Stimulated activated effector memory CD8-positive, alpha-beta T cell treated with anti-CD3 and anti-CD28 coated beads, Interleukin-12 subunit alpha, Interleukin-12 subunit beta, amount 100 ng/mL, for 72 hours (primary cell): ENCODE measurements at places on chromosomes 6 and 20.

DNA sequence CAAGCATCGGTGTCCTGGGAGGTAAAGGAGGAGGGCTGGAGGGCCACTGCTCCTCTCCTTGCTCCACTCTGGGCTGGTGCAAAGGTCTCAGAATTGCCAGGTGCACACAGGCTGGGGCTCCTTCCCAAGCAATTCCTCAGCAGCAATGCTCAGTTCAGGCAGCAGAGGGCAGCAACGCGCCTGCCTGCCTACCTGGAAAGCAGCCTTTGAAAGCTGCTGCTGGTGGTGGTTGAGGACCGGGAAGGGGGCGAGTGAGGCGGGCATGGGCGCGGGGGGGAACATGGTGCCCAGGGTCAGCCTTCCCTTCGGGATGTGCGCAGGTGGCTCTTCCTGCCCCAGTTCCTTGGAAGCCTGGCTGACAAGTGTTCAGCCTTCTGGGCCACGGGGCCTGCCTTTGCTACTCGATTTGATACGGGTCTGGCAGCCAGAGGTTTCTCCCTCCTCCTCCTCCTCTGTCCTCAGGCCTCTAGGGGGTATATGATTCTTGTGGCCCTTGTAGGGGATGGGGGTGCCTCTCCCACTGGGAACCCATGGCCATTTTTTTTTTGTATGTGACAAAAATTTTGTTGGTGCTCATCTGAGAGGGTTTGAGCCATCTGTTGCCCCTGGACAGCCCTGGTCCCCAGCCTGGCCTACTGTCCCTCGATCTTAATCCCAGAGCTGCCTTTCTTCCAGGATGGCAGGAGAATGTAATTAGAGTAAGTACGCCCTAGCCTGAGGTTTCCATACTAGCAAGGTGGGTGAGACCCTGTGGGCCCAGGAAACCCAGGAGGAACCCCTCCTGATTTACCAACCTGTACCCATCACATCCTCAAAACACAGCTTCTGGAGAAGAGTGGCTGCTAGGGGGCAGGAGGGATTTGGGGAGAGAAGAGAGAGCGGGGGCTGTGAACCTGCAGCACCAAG lies 20.1 kb downstream of the MRPS18A start:
- peak; percentile 93 for DNase-seq

- peak; percentile 64 for DNase-seq
Observed at GRCh38 chr6:28789553-28790083, 134.2 kb downstream of the TRIM27 start.

GRCh38 chr6:167306401-167306998 lies 15.4 kb downstream of the UNC93A start:
- DNase-seq = no peak

DNA sequence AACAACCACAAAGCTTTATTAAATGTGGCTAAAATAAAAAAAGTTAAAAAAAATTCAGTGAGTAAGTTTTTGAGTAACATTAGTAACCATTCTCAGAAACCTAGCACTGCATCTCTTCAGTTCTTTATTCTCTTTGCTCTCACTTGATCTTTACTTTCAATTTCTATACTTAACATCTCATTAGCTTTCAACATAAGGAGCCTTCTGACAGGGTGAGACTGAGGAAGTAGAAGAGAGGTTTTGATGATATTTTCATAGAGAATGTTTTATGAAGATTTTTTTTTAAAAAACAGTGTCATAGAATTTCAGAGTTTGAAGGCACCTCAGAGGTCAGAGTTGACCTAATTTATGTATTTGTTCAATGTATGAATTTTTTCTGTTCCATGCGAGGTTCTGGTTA lies 60.8 kb downstream of the FAM83B start:
- DNase-seq = no peak

- DNase-seq = no peak
Observed at GRCh38 chr6:91751526-91751925, 1164.7 kb upstream of the MAP3K7 start.

DNA sequence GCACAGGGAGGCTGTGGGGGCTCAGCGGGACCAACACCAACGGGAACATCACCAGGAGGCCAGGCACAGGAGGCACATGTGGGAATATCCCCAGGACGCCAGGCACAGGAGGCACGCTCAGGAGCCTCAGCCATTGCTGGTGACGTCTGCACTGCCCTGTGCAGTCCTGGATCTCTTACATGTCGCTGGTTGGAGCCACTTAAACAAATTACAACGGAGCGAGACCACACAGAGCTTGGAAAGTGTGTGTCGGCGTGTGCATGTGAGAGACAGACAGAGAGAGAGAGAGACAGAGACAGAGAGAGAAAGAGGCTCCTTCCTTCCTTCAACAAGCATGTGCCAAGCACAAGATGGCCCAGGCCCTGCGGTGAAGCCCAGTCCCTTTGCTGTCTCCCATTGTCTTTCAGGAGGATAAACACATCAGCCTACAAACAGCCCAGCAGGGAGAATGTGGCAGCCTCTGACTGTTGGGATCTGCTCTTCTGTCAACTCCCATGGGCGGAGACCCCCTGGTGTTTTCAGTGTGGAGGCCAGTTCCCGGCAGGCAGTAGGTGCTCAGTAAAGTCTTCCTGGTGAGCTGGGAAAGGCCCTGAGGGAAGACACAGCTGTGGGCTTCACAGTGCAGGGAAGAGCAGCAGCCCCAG lies 112.7 kb upstream of the THBS2 start:
- DNase-seq = no peak
